ENCODE measurements at places on chromosomes 13 and 19. TPM values are rescaled to one million over a fixed set of nuclear protein-coding genes. Genes with fewer than 3 reads are reported as not detected.

EXOC3L2 gene
- total RNA-seq, result 0.38 TPM

FAM124A gene
- total RNA-seq, result not detected

TNFSF9 gene
- total RNA-seq, result 31.5 TPM

URAD gene
- not detected for total RNA-seq

CNMD gene
- total RNA-seq, result not detected

POU2F2 gene
- total RNA-seq, result 25.6 TPM

FCER2 gene
- total RNA-seq, result not detected

PLK5 gene
- not detected for total RNA-seq

TIMM29 gene
- total RNA-seq, result 29.9 TPM

ALOX5AP gene
- total RNA-seq, result 1.1 TPM

OVOL3 gene
- not detected for total RNA-seq

CLEC4G gene
- not detected for total RNA-seq

NMRK2 gene
- not detected for total RNA-seq

SIX5 gene
- total RNA-seq, result 10.8 TPM

KLC3 gene
- 49.6 TPM for total RNA-seq

ONECUT3 gene
- not detected for total RNA-seq

PSG11 gene
- not detected for total RNA-seq

GDF15 gene
- 30.3 TPM for total RNA-seq

GRAMD1A gene
- total RNA-seq, result 28.2 TPM

TBXA2R gene
- 0.23 TPM for total RNA-seq

GNG7 gene
- total RNA-seq, result not detected

KCTD4 gene
- 0.34 TPM for total RNA-seq

ZNF681 gene
- 0.80 TPM for total RNA-seq

PROZ gene
- not detected for total RNA-seq

SMIM44 gene
- total RNA-seq, result not detected

LRRC63 gene
- not detected for total RNA-seq

ZNF571 gene
- 1.8 TPM for total RNA-seq

RPL36 gene
- total RNA-seq, result 1,765 TPM

TUBA3C gene
- not detected for total RNA-seq

METTL21C gene
- total RNA-seq, result not detected

RETN gene
- not detected for total RNA-seq

NXNL1 gene
- total RNA-seq, result not detected

PPP6R1 gene
- total RNA-seq, result 33.8 TPM

PARP4 gene
- 24.3 TPM for total RNA-seq

FKRP gene
- 11.0 TPM for total RNA-seq

PPP2R1A gene
- total RNA-seq, result 200 TPM

MAB21L1 gene
- 0.30 TPM for total RNA-seq

KLK12 gene
- 0.23 TPM for total RNA-seq

SIGLECL1 gene
- not detected for total RNA-seq

OR10H3 gene
- not detected for total RNA-seq

C1QTNF9B gene
- total RNA-seq, result not detected

Data from hair follicular keratinocyte (primary cell).